ENCODE measurements at places on chromosomes 5 and 9.

- peak; percentile 54 for DNase-seq
Observed at GRCh38 chr5:172659909-172660628, 19.0 kb downstream of the NEURL1B start.

DNA sequence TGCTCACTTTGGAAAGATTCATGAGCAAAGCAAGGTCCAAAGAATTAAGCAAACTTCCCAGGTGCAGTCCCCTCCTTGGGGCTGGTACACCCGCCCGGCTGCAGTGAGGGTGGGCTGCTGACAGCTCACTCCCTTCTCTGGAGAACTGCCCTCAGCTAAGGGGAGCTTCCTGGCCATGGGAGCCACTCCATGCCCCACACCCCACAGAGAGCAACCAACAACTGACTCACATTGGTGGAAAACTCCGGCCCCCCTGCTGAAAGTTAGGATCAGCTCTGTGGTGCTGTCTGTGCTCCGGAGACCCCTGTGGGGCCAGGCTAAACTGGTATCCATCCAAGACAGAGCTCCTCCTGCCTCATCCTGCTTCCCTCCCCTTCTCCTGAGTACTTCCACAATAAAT, 223.0 kb downstream of the GABBR2 start:
- no peak for DNase-seq

DNA sequence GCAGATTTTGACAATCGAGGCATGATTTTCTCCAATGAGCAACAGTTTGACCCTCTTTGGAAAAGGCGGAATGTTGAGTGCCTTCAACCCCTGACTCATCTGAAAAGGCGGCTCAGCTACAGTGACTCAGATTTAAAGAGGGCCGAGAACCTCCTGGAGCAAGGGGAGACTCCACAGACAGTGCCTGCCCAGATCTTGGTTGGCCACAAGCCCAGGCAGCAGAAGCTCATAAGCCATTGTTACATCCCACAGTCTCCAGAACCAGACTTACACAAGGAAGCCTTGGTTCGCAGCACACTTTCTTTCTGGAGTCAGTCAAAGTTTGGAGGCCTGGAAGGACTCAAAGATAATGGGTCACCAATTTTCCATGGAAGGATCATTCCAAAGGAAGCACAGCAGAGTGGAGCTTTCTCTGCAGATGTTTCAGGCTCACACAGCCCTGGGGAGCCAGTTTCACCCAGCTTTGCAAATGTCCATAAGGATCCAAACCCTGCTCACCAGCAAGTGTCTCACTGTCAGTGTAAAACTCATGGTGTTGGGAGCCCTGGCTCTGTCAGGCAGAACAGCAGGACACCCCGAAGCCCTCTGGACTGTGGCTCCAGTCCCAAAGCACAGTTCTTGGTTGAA, 13.6 kb downstream of the PTPDC1 start:
- peak; percentile 61 for DNase-seq

DNA sequence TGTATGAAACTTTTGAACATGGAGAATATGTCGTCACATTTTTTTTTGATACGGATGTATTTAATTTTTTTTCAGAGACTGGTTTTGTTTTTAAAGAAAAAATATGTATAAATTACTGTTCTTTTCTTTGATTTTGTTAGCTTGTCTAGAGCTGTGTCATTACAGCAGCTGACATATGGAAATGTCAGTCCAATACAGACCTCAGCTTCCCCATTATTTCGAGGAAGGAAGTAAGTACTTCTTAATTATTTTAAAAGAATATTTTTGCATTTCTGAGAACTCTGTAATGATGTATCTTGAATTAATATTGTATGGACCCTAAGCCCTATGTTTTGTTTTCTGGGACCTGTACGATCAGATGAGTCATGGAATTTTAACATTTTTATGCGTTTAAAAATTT, 7.6 kb downstream of the TENT2 start:
- DNase-seq, result no peak

DNA sequence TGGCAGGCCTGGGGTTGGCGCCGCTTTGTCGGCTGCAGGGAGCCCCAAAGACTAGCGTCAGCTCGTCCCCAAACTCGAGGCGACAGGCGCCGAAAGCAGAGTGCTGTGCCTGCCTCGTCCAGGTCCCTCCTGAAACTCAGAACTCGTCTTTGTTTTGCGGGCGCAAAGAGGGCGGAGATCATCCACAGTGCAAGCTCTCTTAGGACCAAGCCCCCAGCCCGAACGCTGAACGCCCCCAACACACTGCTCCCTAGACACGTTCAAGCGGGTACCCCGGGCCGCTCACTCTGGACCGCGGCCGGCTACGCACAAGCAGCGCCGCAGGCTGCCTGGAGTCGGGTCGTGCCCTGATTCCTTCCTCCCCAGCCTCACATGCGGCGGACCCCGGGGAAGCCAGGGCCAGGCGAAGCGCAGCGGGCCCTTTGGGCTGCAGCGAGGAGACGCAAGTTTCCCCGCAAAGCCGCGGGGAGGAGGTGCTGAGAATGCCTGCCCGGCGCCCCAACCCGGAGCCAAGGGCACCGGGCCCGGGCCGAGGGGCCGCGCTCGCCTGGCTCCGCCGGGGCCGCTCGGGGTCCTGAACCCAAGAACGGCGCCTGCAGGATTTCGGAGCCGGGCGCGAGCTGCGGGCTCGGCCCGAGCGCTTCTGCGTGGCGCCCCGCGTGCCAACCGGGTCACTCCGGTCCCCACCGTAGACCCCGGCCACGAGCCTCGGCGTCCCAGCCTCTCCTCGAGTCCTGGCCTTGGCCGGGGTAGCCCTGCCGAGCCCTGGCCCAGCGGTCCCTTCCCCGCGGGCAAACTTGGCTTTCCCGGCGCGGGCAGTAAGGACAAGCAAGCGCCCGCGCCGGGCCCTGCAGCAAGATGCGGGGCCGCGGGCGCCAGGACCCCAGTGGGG, 738 bp downstream of the FSTL4 start:
- DNase-seq, result no peak

DNA sequence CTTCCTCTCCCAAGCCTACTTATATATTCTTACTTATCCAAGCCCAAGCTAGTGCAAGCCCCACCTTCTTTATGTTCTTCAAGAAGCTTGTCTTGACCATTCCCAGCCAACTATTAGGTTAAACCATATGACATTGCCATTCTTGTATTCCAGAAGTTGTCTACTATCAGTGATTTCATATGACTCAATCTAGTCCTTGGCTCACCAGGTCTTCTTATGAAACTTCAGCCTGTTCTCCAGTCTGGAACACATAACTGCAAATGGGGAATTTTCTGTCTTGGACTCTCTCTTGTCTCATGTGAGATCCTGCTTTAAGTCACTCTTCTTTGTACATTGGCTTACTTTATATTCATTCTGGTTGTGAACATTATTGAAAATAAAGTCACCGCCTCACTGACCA, 130.7 kb downstream of the TTLL11 start:
- DNase-seq, result no peak

DNA sequence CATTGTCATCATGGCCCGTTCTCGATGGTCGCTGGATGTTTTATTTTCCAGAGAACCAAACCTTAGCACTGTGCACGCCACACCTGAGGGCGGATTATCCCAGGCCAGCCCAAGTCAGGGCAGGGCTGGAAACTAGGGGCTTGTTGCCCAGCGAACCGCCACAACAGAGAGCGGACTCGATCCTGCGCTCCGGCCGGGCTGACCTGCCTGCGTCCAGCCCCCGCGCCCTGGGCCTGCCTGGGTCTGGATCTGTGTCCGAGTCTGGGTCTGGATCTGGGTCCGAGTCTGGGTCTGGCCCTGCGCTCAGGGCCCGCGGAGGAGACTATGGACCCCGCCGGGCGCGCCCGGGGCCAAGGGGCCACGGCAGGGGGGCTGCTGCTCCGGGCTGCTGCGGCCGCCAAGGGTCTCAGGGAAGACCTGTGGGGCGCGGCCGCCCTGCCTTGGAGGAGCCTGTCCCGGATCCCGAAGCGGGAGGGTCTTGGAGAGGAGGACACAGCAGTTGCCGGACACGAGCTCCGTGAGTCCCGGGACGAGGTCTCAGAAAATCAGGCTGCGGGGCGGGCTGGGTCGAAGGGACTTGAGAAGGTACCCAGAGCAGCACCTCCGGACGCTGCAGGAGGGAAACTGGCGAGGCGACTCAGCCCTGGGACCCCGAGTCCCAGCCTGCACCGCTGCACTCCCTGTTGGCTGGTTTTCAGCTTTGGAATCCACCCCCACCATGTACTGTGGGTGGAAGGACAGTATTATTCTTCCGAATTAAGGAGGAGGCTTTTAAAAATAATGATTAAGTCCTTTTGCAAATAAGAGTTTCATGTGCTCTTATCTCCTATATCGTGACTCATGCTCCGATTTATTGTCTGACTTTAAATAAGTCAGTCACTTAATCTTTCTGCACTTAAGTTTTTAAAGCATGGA, at the start of gene ANKDD1B:
TSS of gene ANKDD1B (plus strand) at position 143 of the 915 bp plus-strand sequence. CDS start at position 325, 182 bp downstream.
- DNase-seq, result no peak

DNA sequence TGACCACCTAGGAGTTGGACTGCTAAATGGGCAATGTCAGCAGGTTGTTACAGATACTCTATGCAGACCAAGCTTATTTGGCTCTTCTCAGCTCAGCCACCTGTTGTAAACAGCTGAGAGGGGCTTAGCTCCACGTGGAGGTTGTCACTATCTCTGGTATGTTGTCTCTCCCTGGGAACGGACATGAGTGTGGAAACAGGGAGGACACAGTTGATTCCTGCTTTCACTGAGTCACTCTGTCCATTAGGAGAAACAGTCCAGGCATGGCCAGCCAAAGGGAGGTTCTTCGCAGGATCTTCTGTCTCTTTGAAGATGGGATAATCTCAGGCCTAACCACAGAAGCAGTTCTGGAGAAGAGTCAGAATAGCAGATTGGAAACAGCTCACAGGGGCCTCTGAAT, 121.2 kb downstream of the PALM2AKAP2 start:
- no peak for DNase-seq

DNA sequence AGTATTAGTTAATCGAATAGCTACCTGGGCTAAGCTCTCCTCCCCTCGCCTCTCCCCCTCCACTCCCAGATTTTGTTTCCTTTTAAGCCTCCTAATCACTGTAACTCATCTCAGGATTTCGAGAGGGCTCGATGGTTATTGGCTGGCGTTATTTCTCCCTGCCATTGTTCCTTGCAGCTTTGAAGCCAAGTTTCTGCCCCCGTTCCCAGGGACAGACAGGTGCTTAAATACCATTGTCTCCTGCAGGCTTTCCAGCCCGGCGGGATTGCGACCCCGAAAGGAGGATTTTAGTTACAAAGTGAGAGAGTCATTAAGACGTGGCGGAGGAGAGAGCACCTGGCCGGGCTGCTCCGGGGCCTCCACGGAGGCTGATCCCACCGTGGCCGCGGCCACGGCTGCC, 46.2 kb downstream of the ASS1 start:
- no peak for DNase-seq

DNA sequence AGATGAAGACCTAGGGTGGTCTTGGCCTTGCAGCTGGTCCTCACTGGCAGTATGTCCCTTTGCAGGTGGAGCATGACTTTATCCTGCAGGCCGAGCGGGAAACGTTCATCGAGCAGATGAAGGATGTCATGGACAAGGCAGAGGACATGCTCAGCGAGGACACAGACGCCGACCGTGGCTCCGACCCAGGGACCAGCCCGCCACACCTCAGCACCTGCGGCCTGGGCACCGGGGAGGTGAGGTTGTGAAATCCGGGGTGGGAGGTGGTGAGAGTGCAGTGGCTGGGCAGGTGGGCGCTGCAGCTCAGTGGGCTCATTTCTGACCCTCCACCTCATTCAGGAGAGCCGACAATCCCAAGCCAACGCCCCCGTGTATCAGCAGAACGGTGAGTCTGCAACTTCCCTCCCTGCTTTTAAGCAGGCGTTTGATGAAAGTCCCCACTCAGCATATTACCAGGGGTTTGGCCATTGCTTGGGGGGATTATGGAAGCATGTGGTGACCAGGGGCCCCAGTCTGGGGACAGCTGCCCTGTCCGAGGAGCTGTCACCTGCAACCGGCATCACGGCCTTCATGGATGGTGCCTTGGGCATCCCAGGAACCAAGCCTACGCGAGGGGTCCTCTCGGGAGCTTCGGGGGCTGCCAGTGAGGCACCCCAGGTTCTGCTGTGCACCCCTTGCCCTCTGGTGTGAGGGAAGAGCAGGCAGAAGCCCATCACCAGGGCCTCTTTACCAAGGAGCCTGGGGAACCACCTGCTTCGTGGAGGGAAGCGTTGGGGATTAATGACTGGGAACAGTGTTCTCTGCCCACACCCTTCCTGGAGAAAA, 84.0 kb downstream of the WNK2 start:
- DNase-seq, result no peak

DNA sequence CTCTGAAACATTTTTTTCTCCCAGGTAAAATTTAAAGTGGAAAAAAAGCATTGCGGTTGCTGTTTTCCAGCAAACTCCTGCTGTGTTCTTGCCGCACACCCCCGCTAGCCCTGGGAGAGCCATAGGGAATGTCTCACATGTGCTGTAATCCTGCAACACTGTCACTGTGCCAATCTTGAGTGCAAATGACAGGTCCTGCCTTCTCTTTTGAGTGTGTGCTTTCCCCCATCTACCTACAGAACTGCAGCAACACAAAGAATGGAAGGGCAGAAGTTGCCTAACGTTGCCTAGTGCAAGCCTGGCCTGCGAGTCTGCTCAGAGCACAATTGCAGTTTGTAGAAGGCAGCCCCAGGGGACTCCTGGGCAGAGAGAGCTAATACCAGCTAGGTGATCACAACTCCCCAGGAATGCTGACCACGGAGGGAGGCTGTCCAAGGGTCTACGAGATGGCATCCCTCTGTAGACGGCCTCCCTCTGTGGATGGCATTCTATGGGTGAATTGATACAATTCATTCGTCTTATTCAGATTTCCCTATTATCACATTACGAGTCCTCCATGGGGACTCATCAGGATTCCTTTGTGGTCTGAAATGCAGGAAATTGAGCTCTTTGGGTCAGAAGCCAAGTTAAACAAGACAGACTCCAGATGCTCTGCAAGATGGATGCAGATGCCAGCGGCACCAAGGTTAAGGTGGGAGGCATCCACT, 172.6 kb upstream of the S1PR3 start:
- DNase-seq, result no peak

- no peak for DNase-seq
Observed at GRCh38 chr5:152349683-152350526, 55.2 kb downstream of the NMUR2 start.

GRCh38 chr9:116088396-116088795, 65.2 kb upstream of the PAPPA start:
- no peak for DNase-seq

- no peak for DNase-seq
Observed at GRCh38 chr5:133605323-133605722, 7.0 kb downstream of the FSTL4 start.

DNA sequence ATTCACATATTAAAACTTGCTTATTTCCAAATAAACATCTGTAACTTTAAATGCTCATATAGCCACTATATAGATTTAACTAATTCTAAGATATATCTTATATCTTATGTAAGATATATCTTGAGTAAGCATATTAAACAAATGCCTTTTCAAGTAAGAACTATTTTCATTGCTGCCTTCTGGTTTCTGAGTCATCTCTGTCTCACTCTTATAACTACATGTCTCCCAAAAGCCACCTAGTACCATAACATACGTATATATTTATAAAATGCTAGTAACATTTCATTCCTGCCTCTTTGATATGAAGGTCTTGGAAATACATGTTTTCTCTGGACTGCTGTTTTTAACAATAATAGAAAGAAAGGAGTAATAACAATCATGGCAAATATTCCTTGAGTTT, 429.5 kb downstream of the DTWD2 start:
- DNase-seq, result no peak
